Activated T-cell treated with anti-CD3 and anti-CD28 coated beads for 1 hour (primary cell): ENCODE measurements at places on chromosomes 3 and 15.

DNA sequence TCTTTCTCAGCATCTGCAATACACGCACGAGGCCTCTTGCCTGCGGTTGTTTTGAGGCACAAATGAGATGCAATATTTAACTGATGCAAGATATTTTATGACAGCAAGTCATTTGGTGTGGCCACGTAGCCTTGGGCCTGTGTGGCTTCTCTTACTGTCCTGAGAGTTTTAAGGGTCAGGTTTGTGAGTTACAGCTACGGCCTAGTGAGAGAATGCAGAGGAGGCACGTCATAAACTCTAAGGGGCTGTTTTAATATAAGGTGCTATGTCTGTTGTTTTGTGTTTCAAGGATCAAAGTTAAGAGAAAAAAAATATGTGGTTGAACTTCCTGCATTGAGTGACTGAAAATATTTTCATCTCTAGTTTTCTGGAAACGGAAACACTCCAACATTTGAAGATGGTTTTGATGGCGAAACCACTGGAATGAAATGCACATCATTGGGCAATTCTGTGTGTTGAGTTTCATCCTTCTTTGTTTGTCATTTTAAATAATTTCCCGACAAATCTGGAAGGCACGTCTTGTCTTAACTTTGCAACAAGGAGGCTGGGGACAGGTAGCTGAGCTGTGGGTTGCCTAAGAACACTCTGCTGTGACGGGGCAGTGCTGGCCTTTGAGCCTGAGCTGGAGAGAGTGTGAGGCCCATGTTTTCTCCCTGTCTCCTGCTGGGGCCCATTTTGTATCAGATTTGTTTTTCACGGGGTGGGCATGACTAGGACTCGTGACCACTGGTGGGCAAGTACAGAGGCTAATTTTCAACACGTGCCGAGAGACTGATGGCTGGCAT, 5.1 kb downstream of the APBA2 start:
- no peak for DNase-seq

DNA sequence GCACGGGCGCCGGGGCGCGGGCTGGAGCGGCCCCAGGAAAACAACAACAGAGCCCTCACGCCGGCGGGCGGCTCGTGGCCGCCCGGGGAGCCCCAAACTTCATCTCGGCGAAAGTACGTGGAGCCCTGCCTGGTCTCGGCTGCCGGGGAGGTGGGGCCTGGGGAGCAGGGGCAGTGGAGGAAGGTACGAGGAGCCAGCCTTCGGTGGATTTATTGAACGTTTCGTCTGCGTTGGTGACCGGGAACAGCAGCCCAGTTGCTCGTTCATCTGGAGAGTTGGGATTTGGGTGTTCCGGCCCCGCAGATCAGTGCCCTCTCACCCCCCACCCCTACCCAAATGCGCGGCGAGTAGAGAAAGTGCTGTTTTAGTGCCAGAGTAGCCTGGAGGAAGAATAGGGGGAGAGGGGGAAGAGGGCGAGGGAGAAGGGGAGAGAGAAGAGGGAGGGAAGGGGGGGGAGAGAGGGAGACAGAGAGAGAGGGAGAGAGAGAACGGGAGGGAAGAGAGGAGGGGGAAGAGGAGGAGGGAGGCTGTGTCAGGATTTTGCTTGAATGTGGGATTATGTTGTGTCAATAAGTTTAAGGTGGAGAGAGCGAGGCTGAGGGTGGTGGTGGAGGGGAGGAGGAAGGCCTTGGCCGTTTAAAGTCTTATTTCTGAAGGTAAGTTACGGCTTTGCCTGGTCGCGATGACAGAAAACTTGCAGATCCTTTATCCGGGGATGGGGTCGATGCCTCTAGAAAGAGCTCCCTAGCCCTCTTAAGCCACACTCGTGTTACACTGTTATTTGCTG, 970 bp downstream of the BBX start:
- DNase-seq: peak; percentile 33

- peak; percentile 55 for DNase-seq
These were observed 73.4 kb downstream of the NUP210 start for GRCh38 chr3:13346481-13347389.

- DNase-seq: no peak
These were observed 297.8 kb downstream of the SATB1 start for GRCh38 chr3:18127174-18127858.

GRCh38 chr15:31440754-31441311, 114.2 kb downstream of the KLF13 start:
- no peak for DNase-seq

DNA sequence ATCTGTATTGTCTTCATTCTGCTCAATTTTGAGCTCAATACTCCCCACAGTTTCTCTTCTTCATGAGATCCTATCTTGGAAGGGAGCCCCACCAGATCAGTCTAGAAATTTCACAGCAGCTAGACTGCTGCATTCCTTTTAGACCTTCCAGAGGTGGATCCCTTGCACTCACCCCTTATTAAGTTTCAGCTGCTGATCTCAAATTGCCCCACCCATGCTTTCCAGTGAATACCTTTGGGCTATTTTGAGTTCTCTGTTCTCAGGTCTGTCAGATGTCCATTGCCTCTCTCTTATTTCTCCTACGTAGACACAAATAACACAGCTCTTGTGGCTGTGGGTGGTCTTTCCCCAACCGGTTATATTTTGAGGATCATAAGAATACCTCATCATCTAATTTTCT, 60.8 kb downstream of the GPR156 start:
- no peak for DNase-seq

- no peak for DNase-seq
These were observed 168.3 kb downstream of the C3orf38 start for GRCh38 chr3:88318067-88318466.

- no peak for DNase-seq
These were observed 7.3 kb upstream of the HEG1 start for GRCh38 chr3:125062904-125063618.

- no peak for DNase-seq
These were observed 477.7 kb downstream of the ZBBX start for GRCh38 chr3:166902374-166902773.

- no peak for DNase-seq
These were observed 14.0 kb upstream of the TOPBP1 start for GRCh38 chr3:133675631-133676335.

DNA sequence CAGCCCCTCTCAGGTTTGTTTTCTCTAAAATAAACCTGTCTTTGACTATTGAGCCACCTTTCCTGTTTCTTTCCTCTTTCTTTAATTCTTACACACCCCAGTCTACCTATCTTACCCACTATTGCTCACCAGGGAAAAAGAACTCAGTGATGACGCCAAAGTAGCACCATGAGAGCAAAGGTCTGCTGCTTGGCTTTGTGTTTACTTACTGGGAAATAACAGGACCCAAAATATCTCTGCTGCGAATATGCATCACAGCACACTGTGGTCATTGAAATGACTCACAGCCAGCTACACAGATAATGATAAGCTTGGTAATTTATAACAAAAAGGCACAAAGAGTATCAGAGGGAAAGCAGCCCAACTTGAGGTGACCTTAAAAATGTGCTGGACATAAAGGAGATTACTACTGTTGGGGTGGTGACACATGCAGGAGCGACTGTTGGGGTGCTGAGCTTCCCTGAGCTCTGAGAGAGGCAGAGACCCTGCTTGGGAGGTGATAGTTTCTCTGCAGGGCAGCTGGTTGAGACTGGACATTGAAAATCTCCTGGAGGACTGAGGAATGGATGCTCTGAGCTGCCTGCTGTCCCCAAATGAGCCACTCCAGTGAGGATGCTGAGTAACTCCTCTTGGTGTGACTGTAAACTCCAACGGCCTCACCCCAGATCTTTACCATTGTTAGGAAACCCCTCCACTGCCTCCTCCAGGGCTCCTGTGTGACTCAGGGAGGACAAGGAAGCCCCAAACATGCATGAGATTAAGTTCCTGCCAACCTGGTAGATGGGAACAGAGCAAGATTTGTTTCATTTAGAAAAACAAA, 14.5 kb downstream of the EFCAB12 start:
- DNase-seq: no peak

GRCh38 chr3:123444744-123445143, 4.1 kb downstream of the ADCY5 start:
- no peak for DNase-seq

DNA sequence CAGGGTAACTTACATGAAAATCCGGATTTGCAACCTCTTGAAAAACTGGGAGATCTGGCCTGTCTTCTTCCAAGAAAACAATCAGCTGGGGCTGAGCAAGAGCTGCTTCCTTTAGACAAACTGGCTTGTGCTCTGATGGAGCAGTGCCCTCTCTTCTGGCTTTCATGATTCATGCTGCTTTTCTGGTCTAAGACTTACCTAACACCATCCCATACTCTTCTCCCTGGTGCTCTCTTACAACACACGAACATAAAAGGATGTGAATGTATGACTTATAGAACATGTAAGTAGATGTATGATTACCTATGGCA, 9.9 kb downstream of the TJP1 start:
- DNase-seq: no peak
